GM23248 (cell line): ENCODE measurements at places on chromosomes 5 and 9. TPM values are rescaled to one million over a fixed set of nuclear protein-coding genes. Genes with fewer than 3 reads are reported as not detected.

The MSMP gene
- not detected in 2 replicates for total RNA-seq

The ISL1 gene
- not detected in 2 replicates for total RNA-seq

The PCAT7 gene
- not detected in 2 replicates for total RNA-seq

The SUB1 gene
- total RNA-seq: 200 and 350 TPM in 2 replicates

The LHX6 gene
- not detected in 2 replicates for total RNA-seq

The INSL6 gene
- not detected in 2 replicates for total RNA-seq

The PRRX2 gene
- total RNA-seq: 145 and 169 TPM in 2 replicates

The WDR31 gene
- total RNA-seq: 0.97 and 1.0 TPM in 2 replicates

DNA sequence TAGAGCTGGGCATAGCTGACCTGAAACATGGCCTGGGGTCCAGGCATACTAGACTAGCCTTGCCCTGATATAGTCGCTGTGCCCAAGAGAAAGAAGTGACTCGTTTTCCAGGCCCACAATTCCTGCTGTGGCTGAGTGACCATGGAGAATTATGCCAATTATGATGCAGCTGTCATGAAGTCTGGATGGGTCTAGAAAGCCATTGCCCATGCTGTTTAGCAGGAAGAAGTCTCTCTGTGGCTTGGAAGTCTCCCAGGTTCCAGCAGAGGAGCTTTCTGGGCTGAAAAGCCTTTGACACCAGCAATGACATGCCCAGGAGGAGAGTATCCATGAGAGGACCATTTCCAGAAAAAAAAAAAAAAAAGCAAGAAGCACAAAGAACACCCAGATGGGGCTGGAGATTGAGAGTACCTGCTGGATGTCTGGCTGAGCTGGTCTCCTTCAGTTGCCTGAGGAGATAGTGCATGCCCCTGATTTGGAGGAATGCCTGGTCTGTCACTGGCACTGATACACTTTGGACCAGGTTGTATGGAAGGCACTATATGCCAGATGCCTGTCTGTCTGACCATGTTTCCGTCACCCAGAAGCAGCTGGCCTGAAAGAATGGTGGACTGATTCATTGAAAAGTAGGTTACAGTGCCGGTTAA lies 128.0 kb upstream of the EPB41L4A start:
- no peak for DNase-seq

GRCh38 chr9:83280268-83280667 lies 217.3 kb upstream of the RASEF start:
- peak; percentile 67 for DNase-seq

DNA sequence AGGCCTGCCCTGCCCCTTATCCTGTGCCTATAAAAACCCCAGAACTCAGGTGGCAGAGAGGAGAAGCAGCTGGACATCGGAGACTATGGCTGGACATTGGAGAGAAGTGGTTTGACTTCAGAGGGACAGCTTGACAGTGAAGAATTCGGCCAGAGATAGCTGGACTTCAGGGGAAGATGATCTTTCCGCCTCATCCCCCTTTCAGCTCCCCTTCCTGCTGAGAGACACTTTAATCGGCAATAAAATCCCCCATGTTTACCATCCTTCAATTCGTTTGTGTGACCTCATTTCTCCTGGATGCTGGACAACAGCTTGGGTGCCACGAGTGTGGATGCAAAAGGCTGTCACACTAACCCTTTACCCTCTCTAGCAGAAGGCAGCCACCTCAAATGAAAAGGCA lies 134.1 kb upstream of the TUT7 start:
- no peak for DNase-seq

- no peak for DNase-seq
Measured at GRCh38 chr5:76552546-76552945, 70.7 kb downstream of the F2RL2 start.

DNA sequence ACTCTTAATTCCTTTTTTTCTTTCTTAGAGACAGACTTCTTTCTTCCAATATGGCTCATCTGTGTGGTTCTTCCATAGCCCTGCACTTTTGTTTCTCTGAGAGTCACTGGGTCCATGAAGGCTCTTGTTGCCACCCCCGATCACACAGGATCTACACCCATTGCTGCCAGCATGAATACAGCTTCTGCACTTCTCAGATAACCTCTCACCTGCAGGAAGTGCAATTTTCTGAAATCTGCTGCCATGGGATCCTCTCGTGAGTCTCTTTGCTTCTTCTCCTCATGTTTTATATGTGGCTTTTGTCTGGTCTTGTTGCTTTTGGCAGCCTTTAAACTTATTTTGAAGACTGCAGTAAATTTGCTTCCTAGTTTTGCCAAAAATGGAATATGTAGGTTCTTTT lies 171.2 kb downstream of the TMEM167A start:
- DNase-seq: no peak

GRCh38 chr5:12022444-12022843 lies 118.2 kb upstream of the CTNND2 start:
- DNase-seq: no peak

- no peak for DNase-seq
Measured at GRCh38 chr5:161757223-161757622, 71.7 kb downstream of the GABRA6 start.
